NCI-H510A (cell line): ENCODE measurements at places on chromosomes 3 and 15.

DNA sequence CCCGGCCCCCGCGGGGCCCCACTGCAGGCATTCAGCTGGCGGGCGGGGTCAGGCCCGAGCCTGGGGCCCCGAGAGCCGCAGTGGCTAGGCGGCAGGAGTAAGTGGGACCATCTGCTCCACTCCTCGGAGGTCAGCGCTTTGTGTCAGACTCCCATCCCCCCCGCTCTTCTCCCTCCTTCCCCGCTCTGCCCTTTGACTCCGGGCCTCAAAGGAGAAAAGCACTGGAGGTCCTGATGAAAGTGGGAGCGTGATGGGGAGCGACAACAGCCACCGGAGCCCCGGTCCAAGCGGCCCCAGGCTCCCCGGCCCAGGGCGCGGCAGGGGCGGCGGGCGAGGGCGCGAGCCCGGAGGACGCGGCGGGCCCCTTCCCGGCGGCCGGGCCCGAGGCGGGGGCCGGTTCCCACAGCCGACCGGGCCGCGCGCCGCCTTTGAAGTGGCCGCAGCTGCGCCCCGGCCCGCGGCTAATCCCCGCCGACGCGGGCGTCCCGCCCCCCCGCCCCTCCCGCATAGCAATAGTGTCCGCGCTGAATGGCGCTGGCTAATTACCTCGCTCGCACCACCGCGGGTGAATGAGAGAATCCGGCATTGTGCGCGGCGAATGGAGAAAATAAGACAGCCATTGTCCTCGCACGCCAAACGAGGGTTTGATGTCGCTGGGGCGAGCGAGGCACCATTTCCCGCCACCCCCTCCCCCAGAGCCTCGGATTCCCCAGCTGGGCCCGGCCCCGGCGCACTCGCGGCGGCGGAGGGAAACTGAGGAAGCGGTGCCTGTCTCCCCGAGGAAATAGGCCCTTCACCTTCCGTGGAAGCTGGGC lies 22.4 kb downstream of the IGDCC3 start:
- DNase-seq, result no peak

GRCh38 chr3:30986551-30986950 lies 92.1 kb upstream of the GADL1 start:
- DNase-seq, result no peak

GRCh38 chr3:112619295-112619694 lies 21.6 kb downstream of the CCDC80 start:
- DNase-seq, result no peak

GRCh38 chr3:141941093-141941492 lies 64.7 kb downstream of the ATP1B3 start:
- no peak for DNase-seq

GRCh38 chr3:42051384-42052131 lies 39.6 kb upstream of the TRAK1 start:
- no peak for DNase-seq

GRCh38 chr15:71250936-71251583 lies 135.8 kb downstream of the THSD4 start:
- no peak for DNase-seq

GRCh38 chr15:89177633-89178306 lies 43.6 kb downstream of the RLBP1 start:
- DNase-seq, result no peak
